Activated CD4-positive, alpha-beta T cell treated with anti-CD3 and anti-CD28 coated beads for 36 hours (primary cell): ENCODE measurements at places on chromosomes 5 and 9. TPM values are rescaled to one million over a fixed set of nuclear protein-coding genes. Genes with fewer than 3 reads are reported as not detected.

DNA sequence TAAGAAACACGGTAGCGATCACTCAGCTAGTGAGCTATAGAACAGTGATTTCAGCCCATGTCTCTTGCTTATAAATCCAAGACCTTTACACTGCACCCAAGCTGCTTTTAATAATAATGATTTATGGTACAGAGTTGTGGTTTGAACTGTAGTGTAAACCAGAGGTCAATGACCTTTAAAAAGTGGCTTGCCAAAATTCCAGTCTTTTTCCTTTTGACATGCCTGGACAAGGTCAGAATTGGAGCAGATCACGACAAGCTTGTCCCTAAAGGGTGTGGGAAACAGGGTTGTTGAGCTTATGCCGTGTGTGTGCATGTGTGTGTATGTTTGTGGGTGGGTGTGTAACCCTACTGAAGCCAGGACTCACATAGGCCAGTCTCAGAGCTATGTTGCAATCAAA lies 225.3 kb upstream of the CLINT1 start:
- H3K4me3 ChIP-seq = no peak overlapping the region
- H3K27ac ChIP-seq = no peak overlapping the region
- DNase-seq = no peak
- H3K36me3 ChIP-seq = no peaks in the 10 kb centered on the region

GRCh38 chr5:1670351-1670750 lies 129.3 kb downstream of the MRPL36 start:
- peaks cover 13% of the 10 kb centered on the region for H3K4me1 ChIP-seq
- H3K36me3 ChIP-seq = no peaks in the 10 kb centered on the region
- DNase-seq = peak; percentile 44

GRCh38 chr9:738209-738915 lies 103.1 kb upstream of the DMRT1 start:
- H3K36me3 ChIP-seq = no peaks in the 10 kb centered on the region
- H3K4me1 ChIP-seq = no peaks in the 10 kb centered on the region
- no peaks in the 10 kb centered on the region for H3K27me3 ChIP-seq
- no peak overlapping the region for H3K4me3 ChIP-seq
- no peak overlapping the region for H3K27ac ChIP-seq
- DNase-seq = no peak

GRCh38 chr5:160506006-160507004 lies 84.7 kb downstream of the PTTG1 start:
- H3K36me3 ChIP-seq = no peaks in the 10 kb centered on the region
- peak overlapping the region; percentile 95 for H3K27ac ChIP-seq
- H3K4me3 ChIP-seq = peak overlapping the region; percentile 63
- DNase-seq = peak; percentile 84

GRCh38 chr5:55031492-55031891 lies 7.4 kb downstream of the GZMK start:
- H3K36me3 ChIP-seq = no peaks in the 10 kb centered on the region
- no peak for DNase-seq
- no peak overlapping the region for H3K27ac ChIP-seq
- H3K27me3 ChIP-seq = no peaks in the 10 kb centered on the region
- no peak overlapping the region for H3K4me3 ChIP-seq
- H3K4me1 ChIP-seq = peaks cover 32% of the 10 kb centered on the region

GRCh38 chr5:171979606-171980005 lies 26.8 kb downstream of the FBXW11 start:
- peaks cover 34% of the 10 kb centered on the region for H3K36me3 ChIP-seq
- H3K27me3 ChIP-seq = no peaks in the 10 kb centered on the region
- peaks cover 54% of the 10 kb centered on the region for H3K4me1 ChIP-seq
- no peak overlapping the region for H3K27ac ChIP-seq
- no peak overlapping the region for H3K4me3 ChIP-seq
- no peak for DNase-seq

DNA sequence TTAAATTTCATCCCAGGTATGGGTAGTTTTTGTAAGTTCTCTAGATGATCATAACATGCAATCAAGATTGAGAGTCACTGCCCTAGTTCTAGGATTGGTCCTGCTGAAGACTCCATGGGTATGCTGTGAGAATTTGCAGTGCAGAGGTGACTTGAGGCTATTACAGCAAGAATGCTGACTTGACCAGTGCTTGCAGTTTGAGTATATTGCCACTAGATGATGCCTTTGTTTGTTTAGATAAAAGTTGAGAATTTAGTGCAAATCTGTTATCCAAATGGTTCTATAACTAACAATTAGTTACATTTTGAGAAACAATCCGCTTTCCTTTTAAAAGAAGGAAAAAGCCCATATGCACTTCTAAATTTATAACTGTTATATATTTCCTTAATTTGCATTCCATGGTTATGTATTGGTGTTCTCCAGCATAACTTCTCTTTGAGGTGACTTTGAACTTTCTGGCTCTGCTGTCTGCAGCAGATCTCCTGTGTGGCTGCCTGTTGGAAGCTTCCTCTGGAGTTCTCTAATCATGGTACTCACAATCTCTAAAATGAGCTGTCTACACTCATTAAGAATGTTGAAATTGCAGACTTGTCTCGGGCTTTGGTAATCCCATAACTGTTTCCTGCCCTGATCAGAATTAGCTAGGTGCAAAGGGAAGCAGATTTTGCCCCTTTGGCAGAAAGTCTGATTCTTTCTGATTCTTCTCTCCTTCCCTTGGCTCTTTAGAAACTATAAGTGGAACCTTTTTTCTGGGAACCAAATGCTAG lies 24.9 kb downstream of the MELK start:
- DNase-seq = no peak
- H3K27ac ChIP-seq = no peak overlapping the region
- H3K4me3 ChIP-seq = no peak overlapping the region

DNA sequence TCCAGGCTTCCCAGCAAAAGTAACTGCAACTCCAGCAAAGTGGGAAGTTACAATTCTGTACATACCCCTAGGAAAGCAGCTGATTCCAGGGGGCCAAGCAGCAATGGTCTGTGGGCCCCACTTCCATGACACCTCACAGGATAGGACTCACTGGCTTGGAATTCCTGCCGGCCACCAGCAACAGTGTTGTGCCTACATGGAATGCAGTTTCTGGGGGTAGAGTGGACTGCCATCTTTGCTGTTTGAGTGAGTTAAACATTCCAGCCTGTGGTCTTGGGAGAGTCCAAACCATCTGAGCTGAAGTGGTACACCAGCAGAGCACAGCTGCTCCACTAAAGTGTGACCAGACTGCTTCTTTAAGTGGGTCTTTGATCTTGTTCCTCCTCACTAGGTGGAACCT lies 13.4 kb upstream of the FBN2 start:
- no peak for DNase-seq
- no peaks in the 10 kb centered on the region for H3K4me1 ChIP-seq
- H3K27me3 ChIP-seq = no peaks in the 10 kb centered on the region
- H3K4me3 ChIP-seq = no peak overlapping the region

PRKACG gene
- not detected for total RNA-seq

IL4 gene
- 0.77 TPM for total RNA-seq

PRELID2 gene
- total RNA-seq = 3.2 TPM

SPINK9 gene
- not detected for total RNA-seq

MIER3 gene
- total RNA-seq = 16.0 TPM

MSX2 gene
- total RNA-seq = not detected
